ENCODE measurements at places on chromosomes 2 and 18. TPM values are rescaled to one million over a fixed set of nuclear protein-coding genes. Genes with fewer than 3 reads are reported as not detected.

GRCh38 chr2:171159372-171160118 lies 1.1 kb downstream of the TLK1 start:
- H3K4me1 ChIP-seq: peaks cover 7% of the 10 kb centered on the region
- H3K36me3 ChIP-seq: no peaks in the 10 kb centered on the region
- H3K27ac ChIP-seq: peak overlapping the region; percentile 98
- no peaks in the 10 kb centered on the region for H3K27me3 ChIP-seq
- DNase-seq: peak; percentile 69

Gene UGT1A3
- not detected for total RNA-seq

GRCh38 chr2:191800874-191801273 lies 46.0 kb downstream of the CAVIN2 start:
- no peak overlapping the region for H3K4me3 ChIP-seq
- no peaks in the 10 kb centered on the region for H3K36me3 ChIP-seq
- DNase-seq: no peak
- H3K27me3 ChIP-seq: no peaks in the 10 kb centered on the region
- H3K4me1 ChIP-seq: no peaks in the 10 kb centered on the region

GRCh38 chr2:100197631-100198153 lies 55.3 kb upstream of the AFF3 start:
- peak overlapping the region; percentile 88 for H3K27ac ChIP-seq
- peaks cover 11% of the 10 kb centered on the region for H3K4me1 ChIP-seq
- no peak for DNase-seq
- no peak overlapping the region for H3K4me3 ChIP-seq
- no peaks in the 10 kb centered on the region for H3K27me3 ChIP-seq
- no peaks in the 10 kb centered on the region for H3K36me3 ChIP-seq

Gene IL37
- total RNA-seq: not detected

GRCh38 chr2:10517351-10518043 lies 69.4 kb upstream of the ODC1 start:
- H3K27ac ChIP-seq: no peak overlapping the region
- H3K27me3 ChIP-seq: no peaks in the 10 kb centered on the region
- no peak overlapping the region for H3K4me3 ChIP-seq

DNA sequence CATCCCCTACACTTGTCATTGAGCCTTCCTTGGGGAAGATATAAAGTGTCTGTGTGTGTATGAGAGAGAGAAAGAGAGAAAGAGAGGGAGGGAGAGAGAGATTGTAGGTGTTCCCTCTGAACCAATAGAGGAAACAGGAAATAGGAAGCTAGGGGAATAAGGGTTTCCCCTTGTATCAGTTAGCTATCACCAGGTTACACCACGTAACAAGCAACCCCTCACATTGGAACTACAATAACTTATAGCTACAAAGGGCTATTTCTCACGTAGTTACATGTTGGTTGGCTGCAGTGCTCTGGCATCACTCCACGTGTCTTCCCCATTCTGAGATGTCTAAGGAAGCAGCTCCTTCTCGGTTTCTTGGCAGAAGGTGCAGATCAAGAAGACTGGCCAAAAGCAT lies 41.0 kb upstream of the ARL4C start:
- no peak overlapping the region for H3K4me3 ChIP-seq
- H3K36me3 ChIP-seq: no peaks in the 10 kb centered on the region
- H3K27ac ChIP-seq: no peak overlapping the region

DNA sequence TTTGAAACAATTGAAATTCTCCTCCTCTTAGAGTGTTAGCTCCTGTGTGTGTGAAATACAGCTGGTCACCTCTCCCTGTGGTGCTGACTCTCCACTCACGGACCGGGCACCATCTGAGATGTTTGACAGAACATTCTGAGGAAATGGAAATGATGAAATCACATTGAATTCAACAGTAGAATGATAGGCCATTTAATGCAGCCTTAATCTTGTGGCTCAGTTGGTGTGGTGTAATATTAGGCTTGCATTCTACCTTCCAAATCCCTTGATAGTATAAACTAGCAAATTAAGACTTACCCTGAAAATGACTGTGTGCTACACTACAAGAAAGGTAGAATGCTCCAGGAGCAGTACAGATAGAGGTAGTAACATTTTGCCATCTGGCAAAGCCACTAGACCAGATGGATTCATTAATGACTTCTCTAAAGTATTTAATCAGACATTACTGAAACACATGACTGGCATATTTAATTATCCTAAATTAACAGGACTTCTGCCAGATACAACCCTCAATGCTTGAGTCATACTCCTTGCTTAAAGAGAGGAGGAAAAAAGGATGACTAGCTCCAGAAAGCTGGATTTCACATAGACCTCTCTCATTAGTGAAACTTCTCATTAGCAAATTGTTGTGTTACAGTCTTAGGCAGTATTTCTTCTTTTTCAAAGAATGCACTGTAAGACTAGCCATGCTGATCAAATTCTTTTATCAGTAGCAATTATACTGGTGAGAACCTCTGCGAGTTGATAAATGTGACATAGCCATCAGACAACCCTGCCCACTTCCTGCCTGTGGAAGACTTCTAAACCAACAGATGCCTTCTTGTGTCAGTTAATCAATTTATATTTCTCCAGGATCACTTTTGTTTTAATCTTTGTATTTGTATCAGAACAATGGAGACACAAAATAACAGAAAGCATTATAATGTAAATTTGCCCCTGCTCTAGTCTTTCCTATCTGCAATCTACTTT lies 80.6 kb downstream of the EML6 start:
- no peak overlapping the region for H3K27ac ChIP-seq
- H3K36me3 ChIP-seq: no peaks in the 10 kb centered on the region
- no peaks in the 10 kb centered on the region for H3K4me1 ChIP-seq
- no peak for DNase-seq
- H3K4me3 ChIP-seq: no peak overlapping the region
- no peaks in the 10 kb centered on the region for H3K27me3 ChIP-seq

Gene ST8SIA3
- total RNA-seq: not detected

Gene TSPYL6
- not detected for total RNA-seq

DNA sequence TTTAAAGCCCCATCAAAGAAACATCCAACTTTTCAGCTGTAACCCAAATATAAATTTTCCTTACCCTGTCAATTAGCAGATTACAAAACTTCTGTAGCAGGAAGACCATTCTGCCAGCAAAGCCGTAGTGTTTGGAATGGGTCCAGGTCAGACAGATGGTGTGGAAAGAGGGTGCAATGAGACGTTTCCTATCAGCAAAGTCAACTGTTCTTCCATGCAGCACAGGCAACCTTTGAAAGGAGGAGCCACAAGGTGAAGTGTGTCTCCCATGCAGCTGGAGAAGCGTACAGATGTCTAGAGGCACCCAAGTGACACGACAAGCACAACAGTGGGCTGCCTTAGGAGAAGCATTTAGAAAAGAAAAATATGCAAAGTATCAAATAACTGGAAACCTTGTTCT lies 83.7 kb downstream of the SP3 start:
- H3K4me1 ChIP-seq: no peaks in the 10 kb centered on the region
- H3K27ac ChIP-seq: no peak overlapping the region
- no peak for DNase-seq

Gene EIF2B4
- total RNA-seq: 34.8 TPM

Gene HOXD1
- 9.8 TPM for total RNA-seq

Gene WDR43
- total RNA-seq: 21.5 TPM

DNA sequence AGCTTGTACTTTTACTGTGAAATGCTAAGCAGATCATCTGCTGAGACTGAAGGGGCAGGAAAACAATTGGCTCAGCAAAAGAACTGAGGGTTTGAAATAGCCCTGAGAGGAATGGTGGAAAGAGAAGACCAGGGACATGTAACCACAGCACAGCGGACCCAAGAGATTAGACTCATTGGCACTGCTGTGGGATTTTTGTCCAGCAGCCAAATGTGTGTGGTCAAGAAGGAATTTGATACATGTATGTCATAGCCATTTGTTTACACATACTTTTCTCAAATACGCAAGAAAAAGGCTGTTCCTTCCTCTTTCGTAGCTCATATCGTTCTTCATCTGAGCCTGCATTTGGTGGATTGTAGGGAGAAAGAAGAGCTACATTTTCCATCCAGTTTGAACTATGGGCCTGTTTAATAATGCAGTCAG lies 73.8 kb downstream of the TRABD2A start:
- DNase-seq: no peak
- H3K27me3 ChIP-seq: no peaks in the 10 kb centered on the region
- H3K27ac ChIP-seq: no peak overlapping the region
- no peak overlapping the region for H3K4me3 ChIP-seq
- no peaks in the 10 kb centered on the region for H3K4me1 ChIP-seq

Gene C2orf81
- total RNA-seq: 10.3 TPM

Gene GKN2
- 0.75 TPM for total RNA-seq

DNA sequence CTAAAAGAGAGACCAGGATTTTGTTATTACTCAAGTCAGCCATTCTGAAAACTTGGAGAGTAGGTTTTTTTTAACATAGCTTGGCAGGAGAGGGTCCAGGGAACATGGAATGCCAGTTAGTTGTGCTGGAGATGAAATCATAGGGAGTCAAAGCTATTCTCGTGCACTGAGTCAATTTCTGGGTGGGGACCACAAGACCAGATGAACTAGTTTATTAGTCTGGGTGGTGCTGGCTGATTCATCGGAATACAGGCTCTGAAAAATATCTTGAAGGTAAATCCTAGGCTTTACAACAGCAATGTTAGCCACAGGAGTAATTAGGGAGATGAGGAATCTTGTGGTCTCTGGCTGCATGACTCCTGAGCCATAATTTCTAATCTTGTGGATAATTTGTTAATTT lies 921.4 kb downstream of the TRIB2 start:
- no peak overlapping the region for H3K27ac ChIP-seq
- H3K27me3 ChIP-seq: no peaks in the 10 kb centered on the region
- H3K4me3 ChIP-seq: no peak overlapping the region
- no peaks in the 10 kb centered on the region for H3K4me1 ChIP-seq
- DNase-seq: no peak
- no peaks in the 10 kb centered on the region for H3K36me3 ChIP-seq

GRCh38 chr2:223735659-223736244 lies 101.6 kb downstream of the AP1S3 start:
- H3K4me1 ChIP-seq: no peaks in the 10 kb centered on the region
- H3K4me3 ChIP-seq: no peak overlapping the region
- no peaks in the 10 kb centered on the region for H3K36me3 ChIP-seq
- H3K27me3 ChIP-seq: no peaks in the 10 kb centered on the region

Gene YWHAQ
- 172 TPM for total RNA-seq

DNA sequence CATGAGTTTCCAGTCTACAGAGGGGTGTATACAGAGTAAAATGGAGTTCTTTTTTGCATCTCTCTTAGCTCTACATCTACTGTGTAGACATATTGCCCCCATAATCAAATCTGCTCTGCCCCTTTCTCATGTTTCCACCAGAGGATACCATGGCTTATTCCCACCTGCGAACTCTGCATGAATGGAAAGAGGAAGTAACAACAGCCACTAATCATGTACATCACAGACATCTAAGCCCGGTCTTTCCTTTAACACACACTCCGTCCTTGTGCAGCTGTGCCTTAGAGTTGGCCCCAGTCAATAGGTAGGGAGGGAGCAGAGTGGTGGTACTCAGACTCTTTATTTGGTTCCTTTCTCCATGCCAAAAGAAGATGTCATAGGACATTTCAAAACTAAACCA lies 147.3 kb upstream of the NRP2 start:
- no peaks in the 10 kb centered on the region for H3K4me1 ChIP-seq
- H3K4me3 ChIP-seq: no peak overlapping the region
- H3K36me3 ChIP-seq: no peaks in the 10 kb centered on the region

Gene ARHGAP15
- 1.4 TPM for total RNA-seq

DNA sequence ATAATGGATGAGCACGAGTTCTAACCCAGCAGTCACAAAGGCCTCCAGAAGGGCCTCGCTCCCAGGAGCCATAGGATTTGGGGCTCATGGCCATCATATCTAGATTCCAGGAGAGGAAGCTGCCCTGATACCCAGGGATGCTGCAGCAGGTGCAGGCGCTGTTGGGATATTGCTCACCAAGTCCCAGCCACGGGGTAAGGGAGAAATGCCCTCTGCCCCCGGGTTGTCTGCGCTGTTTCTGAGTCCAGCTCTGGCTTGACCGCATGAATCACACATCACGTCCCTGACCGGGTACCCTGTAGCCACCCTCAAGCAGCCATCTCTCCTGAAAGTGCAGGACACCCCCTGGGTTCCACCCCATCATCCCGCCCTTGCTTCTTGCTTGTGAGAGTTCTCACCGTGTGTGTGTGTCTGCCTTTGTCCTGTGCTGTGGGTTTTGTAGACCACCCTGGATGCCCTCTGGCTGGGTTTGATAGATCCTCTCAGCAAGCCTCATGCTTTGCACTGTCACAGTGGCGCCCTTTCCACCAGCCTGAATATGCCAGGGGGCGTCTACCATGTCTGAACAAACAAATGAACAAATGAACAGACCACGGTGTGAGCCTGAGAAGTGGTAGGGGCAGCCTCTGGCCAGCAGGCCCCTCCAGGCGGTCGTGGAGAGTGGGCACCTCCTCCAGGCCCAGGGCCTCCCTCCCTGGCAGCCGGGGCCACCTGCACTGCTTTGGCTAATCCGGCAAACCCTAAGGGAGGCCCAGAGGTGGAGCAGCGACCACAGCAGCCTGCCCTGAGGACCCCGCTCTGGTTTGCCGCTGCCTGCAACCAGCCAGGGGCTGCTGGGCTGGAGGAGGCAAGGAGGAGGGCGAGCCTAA lies 32.1 kb downstream of the ADRA2B start:
- H3K27ac ChIP-seq: no peak overlapping the region
- H3K4me3 ChIP-seq: no peak overlapping the region
- peaks cover 4% of the 10 kb centered on the region for H3K4me1 ChIP-seq
- no peak for DNase-seq
- no peaks in the 10 kb centered on the region for H3K36me3 ChIP-seq

DNA sequence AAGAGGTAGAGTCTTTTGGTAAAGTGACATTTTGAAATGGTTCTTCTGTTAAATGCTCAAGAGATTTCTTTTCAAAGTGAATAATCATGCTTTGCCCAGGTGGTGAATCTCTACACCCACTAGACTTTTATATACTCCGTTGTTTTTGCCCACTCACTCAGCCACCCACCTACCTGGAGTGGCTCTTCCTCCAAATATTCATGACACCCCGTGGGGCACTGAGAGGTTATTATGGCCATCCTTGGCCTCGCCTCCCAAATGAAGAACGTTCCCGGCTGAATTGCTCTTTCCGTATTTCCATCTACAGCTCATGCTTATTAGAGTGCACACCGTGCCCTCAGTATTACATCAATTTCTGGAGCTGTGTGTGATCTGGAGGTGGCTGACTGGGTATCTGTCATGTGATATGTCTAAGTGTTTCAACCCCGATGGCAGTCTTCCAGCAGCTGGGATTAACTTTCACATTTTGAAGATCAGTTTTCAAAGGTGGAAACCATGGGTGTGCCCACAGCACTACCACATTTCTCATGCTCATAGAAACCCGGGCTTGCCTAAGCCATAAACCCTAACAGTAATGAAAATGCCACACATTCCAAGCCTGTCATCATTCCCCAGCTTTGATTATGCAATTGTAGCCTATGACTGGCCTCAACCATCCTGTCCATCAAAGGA lies 406.6 kb upstream of the MMADHC start:
- peaks cover 26% of the 10 kb centered on the region for H3K4me1 ChIP-seq
- no peaks in the 10 kb centered on the region for H3K36me3 ChIP-seq
- no peak for DNase-seq
- H3K27ac ChIP-seq: peak overlapping the region; percentile 81
- no peaks in the 10 kb centered on the region for H3K27me3 ChIP-seq
